Bladder microvascular endothelial cell (primary cell): ENCODE measurements at places on chromosomes 3 and 15. TPM values are rescaled to one million over a fixed set of nuclear protein-coding genes. Genes with fewer than 3 reads are reported as not detected.

The OSTN gene
- 0.49 TPM in 1 of 2 replicates, not detected in the other for total RNA-seq

The DUOX1 gene
- total RNA-seq = not detected in 2 replicates

The CLDN1 gene
- total RNA-seq = 0.16 and 4.7 TPM in 2 replicates

The CPN2 gene
- not detected in 2 replicates for total RNA-seq

The SKOR1 gene
- total RNA-seq = under 0.01 TPM in 1 of 2 replicates, not detected in the other

The ST3GAL6 gene
- 6.0 and 21.9 TPM in 2 replicates for total RNA-seq

The FHIT gene
- total RNA-seq = 0.16 and 1.6 TPM in 2 replicates

The CHAC1 gene
- total RNA-seq = 1.6 and 3.5 TPM in 2 replicates

The CEP19 gene
- 2.1 and 5.2 TPM in 2 replicates for total RNA-seq

The CPNE9 gene
- not detected in 2 replicates for total RNA-seq
